ENCODE measurements at places on chromosomes 16 and 17. TPM values are rescaled to one million over a fixed set of nuclear protein-coding genes. Genes with fewer than 3 reads are reported as not detected.

The C16orf54 gene
- 0.23 TPM for polyA plus RNA-seq

- DNase-seq = no peak
Measured at GRCh38 chr16:52561910-52562741, 15.2 kb upstream of the TOX3 start.

DNA sequence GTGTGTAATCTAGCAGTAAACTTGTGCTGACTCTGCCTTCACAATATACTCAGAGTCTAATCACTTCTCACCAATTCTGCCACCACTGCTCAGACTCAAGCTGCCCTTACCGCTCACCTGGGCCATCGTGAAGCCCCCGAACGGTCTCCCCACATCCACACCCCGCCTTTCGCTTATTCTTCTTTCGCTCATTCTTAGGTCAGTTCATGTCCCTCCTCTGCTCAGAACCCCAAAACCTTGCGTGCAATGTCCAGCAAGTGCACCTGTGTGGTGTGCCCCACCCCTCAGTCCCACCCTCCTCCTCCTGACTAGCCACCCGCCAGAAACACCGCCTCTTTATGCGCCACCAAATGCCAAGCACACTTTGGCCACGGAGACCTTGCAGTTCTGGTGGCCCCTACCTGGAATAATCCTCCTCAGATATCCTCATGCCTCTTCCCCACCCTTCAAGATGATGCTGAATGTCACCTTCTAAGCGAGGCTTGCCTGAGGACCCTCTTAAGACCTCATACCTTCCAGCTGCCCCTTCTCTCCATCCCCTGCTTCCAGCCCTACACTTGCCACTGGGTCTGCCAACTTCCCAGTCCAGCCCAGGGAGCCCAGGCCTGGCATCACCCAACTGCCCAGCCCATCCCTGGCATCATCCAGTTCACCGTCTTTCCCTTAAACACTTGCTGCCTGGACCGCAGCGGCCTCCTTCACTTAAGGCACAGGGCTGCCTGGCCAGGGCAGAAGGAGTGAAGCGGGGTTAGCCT is 34.3 kb upstream of the RBFOX3 start:
- DNase-seq = no peak

DNA sequence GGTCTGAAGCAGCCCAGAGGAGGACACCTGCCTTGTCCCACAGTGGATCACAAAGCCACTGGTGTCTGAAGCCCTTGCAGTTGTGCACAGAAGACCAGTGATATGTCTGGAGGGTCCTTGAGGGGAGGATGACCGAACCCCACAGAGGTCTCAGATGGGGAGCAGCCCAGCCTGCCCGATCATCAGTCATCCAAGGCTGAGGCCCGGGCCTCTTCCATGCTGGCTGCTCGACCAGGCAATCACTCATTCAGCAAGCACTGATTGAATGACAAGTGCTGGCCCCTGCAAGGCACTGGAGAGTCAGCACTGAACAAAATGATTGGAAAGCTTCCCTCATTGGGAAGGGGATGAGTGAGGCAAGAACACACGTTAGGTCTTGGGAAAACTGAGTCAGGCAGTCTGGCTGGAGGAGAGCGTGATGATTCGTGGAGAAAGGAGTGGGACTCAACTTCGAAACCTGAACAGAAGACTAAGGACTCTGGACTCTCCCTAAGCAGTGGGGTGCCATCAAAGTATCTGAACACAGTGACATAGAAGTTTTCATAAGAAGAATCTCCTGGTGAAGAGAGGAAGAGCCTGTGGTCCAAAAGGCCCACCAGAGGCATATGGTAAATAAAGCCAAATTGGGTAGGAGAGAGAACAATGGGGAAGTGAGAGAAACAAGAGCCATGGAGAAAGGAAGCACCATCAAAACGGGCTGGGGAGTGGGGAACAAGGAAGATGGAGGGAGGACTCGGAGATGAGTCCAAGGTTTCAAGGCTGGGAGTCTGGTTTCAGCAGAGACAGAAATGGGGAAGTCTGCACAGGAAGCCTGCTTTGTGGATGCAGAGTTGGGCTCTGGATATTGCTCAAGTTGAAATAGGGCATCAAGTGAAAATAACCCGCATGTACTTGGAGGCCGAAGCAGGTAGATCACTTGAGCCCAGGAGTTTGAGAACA is 10.2 kb downstream of the PIK3R5 start:
- no peak for DNase-seq

DNA sequence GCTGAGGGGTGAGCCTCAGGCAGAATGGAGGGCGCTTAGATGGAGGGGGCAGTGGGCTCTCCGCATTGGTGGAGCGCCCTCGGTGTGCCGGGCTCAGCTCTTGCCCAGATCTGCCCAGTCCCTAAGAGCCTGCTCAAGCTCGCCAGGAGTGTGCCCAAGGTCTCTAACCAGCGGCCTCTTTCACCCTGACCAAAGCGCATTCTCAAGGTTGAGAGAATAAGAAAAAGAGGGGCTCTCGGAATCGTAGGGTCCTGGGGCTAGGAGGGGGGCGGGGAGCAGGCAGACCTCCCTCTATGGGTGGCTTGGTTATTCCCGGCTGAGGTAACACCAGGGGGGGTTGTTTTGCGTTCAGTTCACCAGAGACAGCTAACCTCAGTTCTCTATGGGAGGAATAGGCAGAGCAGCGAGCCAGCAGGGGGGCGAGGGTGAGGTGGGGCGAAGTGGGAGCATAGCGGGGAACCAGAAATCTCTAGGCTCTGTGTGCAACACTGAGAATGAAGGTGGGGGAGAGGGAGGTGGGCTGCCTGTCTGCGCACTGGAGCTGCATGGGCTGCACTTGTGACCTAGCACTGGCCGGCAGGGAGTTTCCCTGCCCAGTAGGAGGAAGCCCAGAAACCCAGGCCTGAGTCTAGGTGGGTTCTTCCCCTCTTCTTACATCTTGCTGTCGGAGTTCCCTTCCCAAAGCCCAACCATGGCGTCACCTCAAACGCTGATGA is 3.0 kb downstream of the TMEM132E start:
- no peak for DNase-seq

- DNase-seq = no peak
Measured at GRCh38 chr17:47956791-47957590, 692 bp downstream of the PRR15L start.

DNA sequence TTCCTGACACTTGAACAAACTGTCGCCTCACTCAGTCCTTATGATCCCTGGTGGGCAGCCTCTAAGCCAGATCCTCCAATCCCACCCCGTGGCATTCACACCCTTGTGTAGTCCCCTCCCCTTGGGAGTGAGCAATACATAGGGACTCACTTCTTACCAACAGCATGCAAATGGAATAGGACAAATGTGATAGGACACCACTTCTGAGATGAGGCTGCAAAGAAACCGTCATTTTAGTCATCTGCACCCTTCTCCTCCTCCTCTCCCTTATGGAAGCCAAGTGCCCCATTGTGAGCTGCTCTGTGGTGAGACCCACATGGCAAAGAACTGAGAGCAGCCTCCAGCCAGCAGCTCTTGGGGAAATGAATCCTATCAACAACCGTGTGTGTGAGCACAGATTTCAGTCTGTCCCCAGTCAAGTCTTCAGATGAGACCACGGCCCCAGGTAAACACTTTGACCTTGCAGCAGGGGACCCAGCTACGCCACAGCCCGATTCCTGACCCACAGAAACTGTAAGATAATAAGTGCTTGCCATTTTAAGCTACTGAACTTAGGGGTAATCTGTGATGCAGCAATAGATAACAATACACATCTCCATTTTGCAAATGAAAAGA is 46.9 kb downstream of the ZFHX3 start:
- DNase-seq = no peak

DNA sequence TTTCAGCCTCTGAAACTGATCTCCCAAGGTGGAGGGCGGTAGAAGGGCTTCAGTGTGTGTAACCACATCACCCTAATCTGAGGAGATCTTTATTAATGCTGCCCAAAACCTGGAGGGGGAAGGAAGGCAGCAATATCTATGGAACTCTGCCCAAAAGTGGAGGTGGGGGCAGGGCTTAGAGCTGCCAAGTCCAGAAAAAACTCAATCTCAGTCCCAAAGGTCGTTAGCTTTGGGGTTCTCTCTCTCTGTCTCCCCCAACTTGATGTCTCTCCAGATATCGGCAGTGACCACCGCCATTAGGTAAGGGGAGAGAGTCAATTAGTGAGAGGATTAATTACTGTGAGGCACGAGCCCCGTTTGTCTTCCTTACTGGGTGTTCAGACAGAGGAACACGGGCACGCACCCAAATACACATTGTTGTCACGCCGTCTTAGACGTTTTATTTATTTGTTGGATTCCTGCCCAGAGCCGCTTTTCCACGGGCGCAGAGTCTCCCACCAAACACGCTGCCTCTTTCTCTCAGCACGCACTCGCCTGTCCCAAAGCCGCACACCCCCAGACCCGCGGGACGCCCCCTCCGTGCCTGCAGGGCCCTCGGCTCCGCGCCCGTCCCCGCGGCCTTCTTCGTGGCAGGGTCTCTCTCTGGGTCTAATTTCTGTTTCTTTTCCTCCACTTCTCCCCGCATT is 5.4 kb upstream of the LHX1 start:
- no peak for DNase-seq

DNA sequence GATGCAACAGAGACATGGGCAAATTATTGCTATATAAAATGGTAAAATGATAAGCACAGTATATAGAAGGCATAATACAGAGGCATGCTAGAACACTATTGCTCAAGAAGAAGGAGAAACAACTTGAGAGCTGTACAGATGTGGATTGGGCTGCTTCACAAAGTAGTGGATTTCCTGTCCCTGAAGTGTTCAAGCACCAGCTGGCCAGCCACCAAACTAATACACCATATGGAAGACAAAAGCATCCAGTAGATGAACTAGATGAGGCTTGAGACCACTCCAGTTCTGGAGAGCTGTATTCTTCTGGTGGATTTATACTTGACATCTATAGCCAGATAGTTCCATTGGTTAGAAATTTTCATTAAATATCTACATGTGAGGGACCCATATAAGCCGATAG is 134.1 kb upstream of the GNAO1 start:
- no peak for DNase-seq

- no peak for DNase-seq
Measured at GRCh38 chr16:55899857-55900256, 24.7 kb upstream of the CES5A start.

GRCh38 chr16:87690911-87691685 is 74.7 kb downstream of the KLHDC4 start:
- DNase-seq = no peak

All from right cardiac atrium (tissue), 5 donors.